B cell (primary cell): ENCODE measurements at places on chromosomes 16 and 17. TPM values are rescaled to one million over a fixed set of nuclear protein-coding genes. Genes with fewer than 3 reads are reported as not detected.
A peak's percentile ranks its signal among the peaks of the same experiment; 100 is the strongest.

The KRTAP4-1 gene
- total RNA-seq = not detected in 2 replicates

DNA sequence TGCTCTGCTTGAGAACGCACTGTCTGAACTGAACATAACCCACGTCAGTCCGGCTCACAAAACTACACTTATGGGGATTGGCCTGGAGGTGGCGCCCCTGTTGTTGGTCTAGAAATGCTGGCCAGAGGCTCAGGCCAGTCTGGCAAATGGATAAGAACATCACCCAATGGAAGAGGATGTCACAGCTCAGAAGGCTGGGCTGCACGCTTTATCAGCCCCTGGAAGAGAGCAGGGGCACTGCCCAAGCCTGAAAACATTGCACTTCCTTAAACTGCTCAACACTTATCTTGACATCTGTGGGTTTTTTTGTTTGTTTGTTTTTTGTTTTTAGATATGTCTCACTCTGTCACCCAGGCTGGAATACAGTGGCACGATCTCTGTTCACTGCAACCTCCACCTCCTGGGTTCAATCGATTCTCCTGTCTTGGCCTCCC is 24.8 kb upstream of the BPTF start:
- no peak overlapping the region for H3K4me3 ChIP-seq
- H3K27me3 ChIP-seq = no peaks in the 10 kb centered on the region
- H3K27ac ChIP-seq = no peak overlapping the region
- no peaks in the 10 kb centered on the region for H3K36me3 ChIP-seq
- H3K4me1 ChIP-seq = peaks cover 11% of the 10 kb centered on the region

The COL1A1 gene
- total RNA-seq = 9.1 and 11.6 TPM in 2 replicates

GRCh38 chr16:11624636-11625607 is 38.2 kb upstream of the LITAF start:
- no peaks in the 10 kb centered on the region for H3K27me3 ChIP-seq
- peak overlapping the region; percentile 43 for H3K27ac ChIP-seq
- peaks cover 76% of the 10 kb centered on the region for H3K4me1 ChIP-seq
- no peak overlapping the region for H3K4me3 ChIP-seq

The PLEKHG4 gene
- 6.0 and 6.7 TPM in 2 replicates for total RNA-seq

The WSCD1 gene
- total RNA-seq = not detected in 2 replicates

DNA sequence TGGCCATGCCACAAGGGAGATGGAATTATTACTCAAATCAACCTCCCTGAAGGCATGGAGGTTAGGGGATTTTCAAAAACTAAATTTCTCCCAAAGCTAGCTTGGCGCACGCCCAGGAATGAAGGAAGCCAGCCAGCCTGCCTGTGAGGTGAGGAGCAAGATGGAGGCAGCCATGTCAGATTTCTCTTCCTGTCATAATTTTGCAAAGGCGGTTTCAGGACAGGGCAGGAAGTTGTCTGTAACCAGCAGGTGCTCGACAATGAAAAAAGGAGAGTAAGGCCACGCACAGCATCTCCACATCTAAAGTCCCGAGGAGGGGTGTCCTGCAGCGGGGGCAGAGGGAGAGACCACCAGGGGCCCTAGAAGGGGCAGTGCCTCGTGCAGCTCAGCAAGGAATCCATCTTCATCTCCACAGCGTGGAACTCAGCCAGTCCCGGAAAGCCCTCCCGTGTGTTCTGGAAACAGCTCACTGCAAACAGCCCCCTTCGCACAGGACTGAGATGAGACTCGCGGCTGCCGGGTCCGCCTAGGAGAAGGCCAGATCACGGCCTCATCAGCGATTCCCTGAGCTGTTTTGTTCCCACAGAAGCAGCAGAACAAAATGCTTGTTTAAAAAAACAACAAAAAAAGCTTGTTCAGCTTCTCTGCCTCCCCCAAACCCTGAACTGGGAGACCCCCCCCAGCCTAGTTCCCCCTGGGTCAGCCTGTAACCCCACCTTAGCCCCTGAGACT is 47.8 kb downstream of the SLC7A5 start:
- H3K4me1 ChIP-seq = peaks cover 5% of the 10 kb centered on the region
- no peak overlapping the region for H3K27ac ChIP-seq
- H3K36me3 ChIP-seq = no peaks in the 10 kb centered on the region
- H3K4me3 ChIP-seq = no peak overlapping the region

DNA sequence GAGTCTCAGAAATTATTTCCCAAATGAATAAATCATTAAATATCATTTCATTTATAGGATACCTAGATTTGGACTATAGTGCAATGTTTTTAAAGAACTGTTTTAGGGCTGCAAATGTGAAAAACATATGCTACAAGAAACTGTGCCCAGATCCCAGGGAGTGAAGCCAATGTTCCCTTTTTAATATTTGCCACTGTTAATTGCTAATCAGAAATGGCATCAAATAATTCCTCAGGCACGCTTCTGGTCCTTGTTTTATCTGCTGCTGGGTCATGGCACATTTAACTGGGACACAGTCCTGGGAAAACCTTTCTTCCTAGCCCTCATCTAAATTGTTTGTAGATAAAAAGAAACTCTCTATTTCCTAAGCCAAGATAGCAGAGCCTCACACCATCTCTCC is 79.3 kb upstream of the CNTNAP4 start:
- H3K27me3 ChIP-seq = no peaks in the 10 kb centered on the region
- no peaks in the 10 kb centered on the region for H3K36me3 ChIP-seq
- no peak overlapping the region for H3K27ac ChIP-seq
- H3K4me3 ChIP-seq = no peak overlapping the region
- no peak for DNase-seq

The PVALEF gene
- not detected in 2 replicates for total RNA-seq

- H3K4me3 ChIP-seq = peak overlapping the region; percentile 46
- H3K27me3 ChIP-seq = no peaks in the 10 kb centered on the region
- H3K4me1 ChIP-seq = peaks cover 35% of the 10 kb centered on the region
- no peak for DNase-seq
- H3K27ac ChIP-seq = peak overlapping the region; percentile 27
- peaks cover 28% of the 10 kb centered on the region for H3K36me3 ChIP-seq
Observed at GRCh38 chr17:74212209-74212912, 1.0 kb upstream of the TTYH2 start.

The HOXB9 gene
- not detected in 2 replicates for total RNA-seq

- no peak overlapping the region for H3K27ac ChIP-seq
- H3K4me3 ChIP-seq = no peak overlapping the region
- H3K4me1 ChIP-seq = no peaks in the 10 kb centered on the region
Observed at GRCh38 chr17:74192950-74193781, 10.3 kb upstream of the RPL38 start.
